Endodermal cell (in vitro differentiated cells): ENCODE measurements at places on chromosomes 1 and 21.

DNA sequence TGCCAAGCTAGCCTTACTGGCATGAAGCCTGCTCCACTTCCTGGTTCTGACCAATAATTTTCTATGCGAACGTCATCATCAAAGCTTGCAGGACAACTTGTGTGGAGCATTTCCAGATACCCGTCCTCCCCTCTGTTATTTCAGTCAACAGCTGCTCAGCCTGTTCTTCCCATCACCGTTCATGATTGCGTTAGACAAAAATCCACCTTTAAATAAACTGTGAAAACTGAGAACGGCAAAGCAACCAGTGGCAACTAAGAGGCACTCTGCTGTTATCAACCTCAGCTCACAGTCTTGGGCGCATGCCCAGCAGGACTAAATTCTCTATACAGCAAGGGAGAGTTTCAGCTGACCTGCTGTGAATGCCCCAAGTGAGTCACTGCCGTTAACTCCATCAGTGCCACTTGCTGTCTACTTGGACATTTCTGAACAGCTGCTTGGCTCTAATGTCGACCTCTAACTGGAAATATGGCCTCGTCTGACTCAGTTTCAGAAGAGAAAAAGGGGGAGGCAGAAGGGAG, 207.4 kb upstream of the RUNX1 start:
- peak; percentile 57 for DNase-seq

- DNase-seq: no peak
These were observed 4.8 kb downstream of the THBS3 start for GRCh38 chr1:155202731-155203515.

- no peak for DNase-seq
These were observed 4.1 kb downstream of the DIPK1A start for GRCh38 chr1:92957030-92957734.

GRCh38 chr1:179228783-179229213, 679 bp downstream of the ABL2 start:
- peak; percentile 85 for DNase-seq

GRCh38 chr1:13769830-13770229, 69.8 kb downstream of the PRDM2 start:
- no peak for DNase-seq

- DNase-seq: no peak
These were observed 4.5 kb downstream of the TXNIP start for GRCh38 chr1:145991735-145992412.

DNA sequence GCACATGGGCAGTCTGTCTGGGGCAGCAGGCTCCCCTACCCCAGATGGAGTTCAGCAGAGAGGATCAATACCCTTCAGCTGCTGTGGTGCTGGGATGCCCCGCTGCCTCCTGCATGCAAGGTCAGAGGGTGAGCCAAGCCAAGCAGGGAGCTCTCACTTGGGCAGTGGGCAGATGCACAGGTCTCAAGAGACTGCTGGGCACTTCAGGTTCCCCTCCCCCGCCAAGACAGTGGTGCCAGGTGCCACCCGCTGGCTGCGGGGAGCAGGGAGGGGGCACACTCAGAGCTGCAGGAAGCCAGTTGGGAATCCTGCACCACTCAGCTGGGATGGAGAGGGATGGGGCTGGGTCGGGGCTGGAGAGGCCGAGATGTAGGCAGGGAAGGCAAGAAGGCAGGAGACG, 15.8 kb upstream of the EVA1B start:
- DNase-seq: no peak

DNA sequence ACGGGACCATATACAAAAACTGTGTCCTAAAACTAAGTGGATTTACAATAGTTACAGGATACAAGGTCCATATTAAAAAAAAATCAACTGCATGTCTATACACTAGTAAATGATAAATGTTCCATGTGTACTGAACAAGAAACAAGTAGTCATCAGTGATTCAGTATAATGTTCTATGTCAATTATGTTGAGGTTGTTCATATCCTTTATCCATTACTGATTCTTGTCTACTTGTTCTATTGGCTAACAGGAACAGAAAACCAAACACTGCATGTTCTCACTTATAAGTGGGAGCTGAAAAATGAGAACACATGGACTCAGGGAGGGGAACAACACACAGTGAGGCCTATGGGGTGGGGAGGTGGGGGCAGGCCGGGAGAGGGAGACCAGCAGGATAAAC, 90.5 kb downstream of the CDC42BPA start:
- no peak for DNase-seq

DNA sequence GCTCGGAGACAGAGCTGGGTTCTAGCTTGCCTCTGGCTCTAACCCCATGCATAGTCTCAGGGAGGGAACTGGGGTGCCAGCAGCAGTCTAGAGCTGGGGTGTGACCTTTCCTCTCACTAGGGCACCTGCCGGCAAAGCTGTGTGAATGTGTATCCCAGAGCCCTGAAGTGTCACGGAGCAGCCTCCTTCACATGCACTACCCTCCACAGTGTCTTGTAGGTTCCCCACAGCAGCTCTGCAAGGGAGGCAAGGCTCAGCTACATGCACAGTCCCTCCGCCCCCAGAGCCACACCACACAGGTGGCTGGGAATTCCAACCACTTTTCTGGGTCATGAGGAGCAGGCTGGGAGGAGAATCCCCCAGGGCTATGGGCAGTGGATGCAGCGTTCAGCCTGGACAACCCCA, 7.7 kb upstream of the HPCA start:
- DNase-seq: peak; percentile 41
